ENCODE measurements at places on chromosomes 5 and 9. TPM values are rescaled to one million over a fixed set of nuclear protein-coding genes. Genes with fewer than 3 reads are reported as not detected.

The DEPDC1B gene
- total RNA-seq: 46.7 TPM

DNA sequence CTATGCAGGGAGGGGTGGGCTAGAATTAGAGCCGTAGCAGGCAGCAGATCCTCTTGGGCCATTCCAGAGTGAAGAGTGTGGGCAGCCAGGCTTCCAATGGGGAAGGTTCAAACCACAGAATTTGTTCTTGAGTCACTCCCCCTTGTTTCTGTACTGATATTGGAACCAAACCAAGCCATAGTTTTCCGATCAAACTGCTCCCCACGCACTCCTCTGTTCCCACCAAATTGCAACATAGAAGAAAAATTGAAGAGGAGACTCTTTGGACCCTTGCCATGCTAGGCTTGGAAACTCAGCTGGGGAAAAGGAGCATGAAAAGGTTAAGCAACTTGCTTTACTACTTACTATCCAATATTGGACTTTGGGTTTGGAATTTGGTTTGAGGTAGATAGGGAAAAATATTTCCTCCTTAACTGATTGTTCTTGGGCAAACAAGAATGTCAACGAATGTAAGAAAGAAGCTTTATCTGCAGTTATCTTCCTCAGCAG, 165.8 kb upstream of the NR3C1 start:
- no peak for DNase-seq

DNA sequence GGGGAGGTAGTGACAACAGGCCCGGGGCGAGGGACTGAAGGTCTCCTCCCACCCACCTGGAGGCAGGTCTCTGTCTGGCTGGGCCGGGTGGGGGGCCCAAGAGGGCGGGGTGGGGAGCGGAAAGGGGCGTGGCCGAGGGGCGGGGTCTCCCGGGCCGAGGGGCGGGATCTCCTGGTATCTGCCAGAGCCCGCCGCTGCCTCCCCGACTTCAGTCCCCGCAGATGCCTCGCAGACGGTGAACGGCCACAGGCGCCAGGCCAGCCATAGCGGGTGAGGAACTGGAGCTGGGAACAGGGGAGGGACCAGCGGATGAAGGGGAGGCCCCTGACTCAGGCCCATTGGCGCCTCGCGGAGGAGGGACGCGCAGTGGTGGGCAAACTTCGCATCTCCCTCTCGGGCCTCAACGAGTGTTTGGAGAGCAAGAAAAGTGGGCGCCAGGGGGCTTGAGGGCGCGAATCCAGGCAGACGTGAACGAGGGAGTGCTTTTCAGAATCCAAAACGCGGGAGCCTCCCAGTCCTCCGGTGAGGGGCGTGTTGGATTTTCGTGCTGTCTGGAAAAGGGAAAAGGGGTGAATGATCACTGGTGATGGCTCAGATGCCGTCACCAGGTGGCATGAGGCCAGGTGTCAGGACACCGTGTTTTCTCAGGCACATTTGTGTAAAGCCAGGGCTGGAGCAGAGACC, at the start of gene ADGRD2:
TSS of gene ADGRD2 (plus strand) at position 211 of the 684 bp plus-strand sequence. CDS start 1,216 bp downstream, outside the sequence.
- no peak for DNase-seq

- DNase-seq: no peak
These were observed 141.9 kb downstream of the PBX3 start for GRCh38 chr9:125889112-125889475.

DNA sequence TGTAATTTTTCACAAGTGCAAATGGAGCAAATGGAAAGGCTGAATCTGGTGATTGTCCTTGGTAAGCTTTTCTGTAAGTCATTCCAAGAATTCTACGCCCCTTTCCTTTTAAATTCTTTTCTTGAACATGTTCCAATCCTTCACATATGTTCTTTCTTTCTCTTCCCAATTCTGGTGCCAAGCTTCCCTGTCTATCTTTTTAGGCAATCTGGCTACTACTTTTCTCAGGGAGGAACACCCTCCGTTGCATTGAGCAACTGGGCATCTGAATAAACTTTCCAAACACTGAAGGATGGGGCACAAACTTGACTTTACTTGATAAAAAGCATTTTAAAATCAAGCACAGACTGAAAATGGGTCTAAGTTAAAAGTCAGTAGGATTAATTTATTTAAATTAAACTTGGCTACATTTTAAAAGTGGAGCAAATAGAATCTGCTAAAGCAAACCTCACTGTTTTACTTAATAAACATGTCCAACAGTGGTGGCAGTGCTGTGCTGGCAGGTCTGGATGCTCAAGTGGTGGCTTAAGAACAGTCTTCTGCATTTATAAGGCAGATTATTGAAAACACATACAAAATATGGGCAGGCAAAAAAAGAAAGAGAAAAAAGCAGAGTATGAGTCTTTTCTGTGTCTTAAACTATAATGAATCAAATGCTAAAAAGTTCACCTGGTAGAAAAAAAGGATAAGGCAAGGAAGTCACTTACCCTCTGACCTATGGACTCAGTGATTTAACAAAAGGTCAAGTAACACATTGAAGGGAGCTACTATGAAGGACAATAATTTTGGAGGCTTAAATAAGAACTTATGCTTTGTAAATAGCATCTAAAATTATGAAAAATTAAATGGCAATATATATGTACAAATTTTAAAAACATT, 5.4 kb downstream of the ELL2 start:
- DNase-seq: no peak

DNA sequence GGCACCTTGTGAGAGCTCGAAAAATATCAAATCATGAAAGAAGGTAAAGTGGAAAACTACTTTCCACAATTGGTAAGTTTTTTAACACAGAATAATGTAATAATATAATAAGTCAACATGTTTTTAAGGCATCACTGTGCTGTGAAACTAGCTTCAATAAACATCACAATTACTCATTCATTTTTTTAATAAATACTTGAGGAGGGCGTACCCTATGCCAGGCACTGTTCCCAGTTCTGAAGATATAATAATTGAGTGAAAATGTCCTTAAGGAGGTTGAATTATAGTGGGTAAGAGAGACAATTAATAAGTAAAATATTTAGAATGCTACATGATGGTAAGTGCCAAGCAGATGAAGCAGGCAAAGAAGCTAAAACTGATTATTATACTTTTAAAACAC, 381.4 kb downstream of the ELAVL2 start:
- no peak for DNase-seq
